ENCODE measurements at places on chromosomes 5 and 9.
A peak's percentile ranks its signal among the peaks of the same experiment; 100 is the strongest.

GRCh38 chr9:105760053-105760452 is 65.7 kb downstream of the TMEM38B start:
- DNase-seq = no peak

DNA sequence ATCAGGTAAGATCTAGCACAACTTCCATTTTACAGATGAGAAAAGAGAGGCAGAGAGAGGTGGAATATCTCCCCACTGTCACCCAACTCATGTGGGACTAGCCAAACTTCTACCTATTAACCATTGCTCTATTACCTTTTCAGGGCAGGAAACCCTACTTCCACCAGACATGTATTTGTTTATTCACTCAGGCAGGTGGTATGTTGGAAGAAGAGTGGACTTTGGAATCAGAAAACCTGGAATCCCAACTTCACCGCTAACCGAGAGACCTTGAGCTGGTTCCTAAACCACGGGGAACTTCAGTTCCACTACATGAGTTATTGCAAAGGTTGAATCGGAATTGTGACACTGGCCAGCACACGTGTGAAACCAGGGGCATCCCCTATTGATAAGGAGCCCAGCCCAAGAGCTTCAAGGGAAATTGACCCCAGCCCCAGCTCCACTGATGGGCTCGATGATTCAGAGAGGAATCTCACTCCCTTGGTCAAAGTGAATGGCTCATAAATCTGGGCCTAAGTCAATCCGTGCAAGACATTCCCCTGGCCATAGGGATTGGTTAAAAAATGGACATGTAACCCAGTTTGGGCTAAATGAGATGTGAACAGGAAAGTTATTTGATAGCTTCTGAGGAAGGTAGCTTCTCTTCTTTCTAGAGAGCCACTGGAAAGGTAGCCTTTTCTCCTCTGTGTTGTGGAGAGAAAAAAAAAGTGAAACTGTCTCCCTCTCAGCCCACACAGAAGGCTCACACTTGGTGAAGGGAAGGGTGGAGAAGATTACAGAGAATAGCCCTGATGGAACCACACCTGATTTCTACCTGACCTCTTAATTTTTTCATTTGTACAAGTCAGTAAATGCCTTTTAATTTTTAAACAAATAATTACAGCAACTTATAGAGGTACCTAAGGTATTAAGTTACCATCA is 5.5 kb upstream of the GLIS3 start:
- DNase-seq = no peak

- DNase-seq = no peak
These were observed 28.5 kb upstream of the IL6ST start for GRCh38 chr5:56023296-56023695.

GRCh38 chr5:153585622-153586277 is 95.3 kb downstream of the GRIA1 start:
- DNase-seq = no peak

DNA sequence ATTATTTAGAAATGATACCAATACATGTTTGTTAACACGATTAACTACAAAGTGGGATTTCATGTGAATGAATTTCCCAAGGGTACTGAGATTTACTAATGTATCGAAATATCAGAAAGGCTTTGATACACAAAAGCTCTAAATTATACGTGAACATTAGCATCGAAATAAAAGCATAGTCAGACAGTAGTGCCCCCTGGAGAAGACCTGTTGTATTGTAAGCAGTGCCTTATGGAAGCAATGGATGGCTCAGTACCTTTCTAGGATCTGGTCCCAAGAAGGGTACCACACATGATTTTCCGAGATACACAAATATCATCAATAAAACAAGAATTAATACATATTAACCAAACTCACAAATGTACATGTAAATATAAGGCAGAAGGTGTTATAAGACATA is 153.8 kb downstream of the CDH12 start:
- DNase-seq = no peak

GRCh38 chr9:88949425-88949824 is 41.8 kb upstream of the S1PR3 start:
- DNase-seq = no peak

DNA sequence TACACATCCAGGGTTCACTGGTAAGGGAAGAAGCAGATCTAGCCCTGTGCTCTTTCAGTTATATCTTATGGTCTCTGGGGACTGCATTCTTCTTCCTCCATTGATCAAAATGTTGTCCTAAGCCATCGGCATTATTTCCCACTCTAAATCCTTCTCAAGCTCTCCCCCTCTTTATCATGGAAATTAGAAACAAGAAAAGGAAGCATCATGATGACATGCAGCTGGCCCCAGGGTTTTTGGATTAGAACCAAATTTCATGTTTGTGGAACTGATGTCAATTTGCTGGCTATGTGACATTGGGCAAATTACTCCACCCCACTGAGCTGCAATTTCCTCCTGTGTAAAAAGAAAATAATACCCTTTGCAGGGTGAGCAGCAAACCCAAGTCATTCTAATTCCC is 39.5 kb downstream of the MFAP3 start:
- no peak for DNase-seq

GRCh38 chr9:90299968-90300367 is 342.7 kb downstream of the DIRAS2 start:
- DNase-seq = no peak

GRCh38 chr5:82993416-82993815 is 83.8 kb downstream of the TMEM167A start:
- DNase-seq = no peak

GRCh38 chr9:88586452-88586851 is 51.5 kb downstream of the NXNL2 start:
- DNase-seq = no peak

GRCh38 chr5:136143312-136143711 is 10.7 kb downstream of the SMAD5 start:
- no peak for DNase-seq

DNA sequence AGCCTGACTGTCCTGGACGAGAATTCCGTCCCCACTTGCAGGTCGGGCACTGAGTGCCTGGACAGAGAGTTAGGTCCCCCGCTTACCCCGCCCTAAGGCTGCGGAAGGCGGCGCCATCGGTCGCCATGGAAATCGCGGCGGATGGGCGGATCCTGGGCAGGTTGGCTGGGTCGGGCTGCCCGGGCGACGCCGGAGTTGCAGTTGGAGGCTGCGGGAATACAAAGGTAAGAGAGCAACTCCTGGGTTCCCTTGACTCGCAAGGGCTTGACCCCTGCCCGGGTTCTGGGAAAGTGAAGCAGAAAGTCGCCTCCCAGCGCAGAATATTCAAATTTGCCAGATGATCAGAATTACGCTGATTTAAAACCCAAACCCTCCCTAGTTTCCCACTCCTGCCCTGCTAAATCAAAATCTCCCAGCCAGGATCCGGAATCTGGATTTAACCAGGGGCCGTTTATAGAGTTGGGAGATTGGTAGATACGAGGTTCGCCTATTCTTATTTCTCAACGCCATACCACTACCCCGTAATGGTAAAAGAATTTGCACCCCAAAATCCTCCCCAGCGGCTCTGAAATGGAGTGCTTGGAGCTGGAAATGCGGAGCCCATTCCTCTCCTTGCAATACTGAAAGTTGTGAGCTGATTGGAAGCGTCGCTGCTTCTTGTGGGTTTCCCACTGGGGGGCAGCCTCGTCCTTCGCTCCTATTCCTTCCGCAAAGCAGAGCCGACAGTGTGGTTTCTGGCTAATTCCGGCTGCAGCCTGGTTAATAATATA is 156.4 kb upstream of the RASEF start:
- peak; percentile 24 for DNase-seq

GRCh38 chr5:50958852-50959457 is 292.5 kb downstream of the PARP8 start:
- no peak for DNase-seq

- DNase-seq = no peak
These were observed 9.6 kb downstream of the PFDN1 start for GRCh38 chr5:140293091-140293848.

DNA sequence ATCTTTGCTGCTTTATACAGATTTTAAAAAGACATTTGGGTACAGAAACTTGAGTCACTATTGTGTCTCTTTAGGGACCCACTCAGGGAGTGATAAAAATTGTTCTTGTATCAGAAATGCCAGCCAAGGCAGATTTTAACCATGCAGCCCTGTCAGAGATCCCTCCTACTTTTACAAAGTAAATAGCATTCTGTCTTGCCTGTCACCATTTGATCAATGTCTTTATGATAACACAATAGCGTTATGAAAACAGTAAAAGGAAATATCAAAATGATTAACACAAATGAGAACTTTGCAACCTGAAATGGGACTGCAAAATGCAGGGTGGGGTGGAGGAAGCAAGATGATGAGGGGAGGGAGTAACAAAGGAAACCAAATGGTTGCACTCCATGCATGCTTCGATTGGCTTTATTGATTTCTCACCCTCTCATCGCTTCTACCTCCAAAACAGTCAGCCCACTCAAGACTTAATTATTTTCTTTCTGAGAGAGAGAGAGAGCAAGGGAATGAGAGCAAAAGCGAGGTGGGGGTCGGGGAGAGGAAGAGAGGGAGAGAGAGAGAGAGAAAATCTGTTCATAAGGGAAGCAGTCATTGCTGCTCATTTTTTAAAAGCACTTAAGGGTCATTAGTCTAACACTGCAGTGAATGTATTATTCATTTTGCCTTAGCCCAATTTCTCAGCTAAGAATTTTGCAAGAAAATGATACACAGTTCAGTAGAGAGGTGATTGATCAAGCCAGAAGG is 576.5 kb downstream of the CSNK1G3 start:
- no peak for DNase-seq

- DNase-seq = no peak
These were observed 398.0 kb downstream of the ADGRV1 start for GRCh38 chr5:90956511-90957097.

DNA sequence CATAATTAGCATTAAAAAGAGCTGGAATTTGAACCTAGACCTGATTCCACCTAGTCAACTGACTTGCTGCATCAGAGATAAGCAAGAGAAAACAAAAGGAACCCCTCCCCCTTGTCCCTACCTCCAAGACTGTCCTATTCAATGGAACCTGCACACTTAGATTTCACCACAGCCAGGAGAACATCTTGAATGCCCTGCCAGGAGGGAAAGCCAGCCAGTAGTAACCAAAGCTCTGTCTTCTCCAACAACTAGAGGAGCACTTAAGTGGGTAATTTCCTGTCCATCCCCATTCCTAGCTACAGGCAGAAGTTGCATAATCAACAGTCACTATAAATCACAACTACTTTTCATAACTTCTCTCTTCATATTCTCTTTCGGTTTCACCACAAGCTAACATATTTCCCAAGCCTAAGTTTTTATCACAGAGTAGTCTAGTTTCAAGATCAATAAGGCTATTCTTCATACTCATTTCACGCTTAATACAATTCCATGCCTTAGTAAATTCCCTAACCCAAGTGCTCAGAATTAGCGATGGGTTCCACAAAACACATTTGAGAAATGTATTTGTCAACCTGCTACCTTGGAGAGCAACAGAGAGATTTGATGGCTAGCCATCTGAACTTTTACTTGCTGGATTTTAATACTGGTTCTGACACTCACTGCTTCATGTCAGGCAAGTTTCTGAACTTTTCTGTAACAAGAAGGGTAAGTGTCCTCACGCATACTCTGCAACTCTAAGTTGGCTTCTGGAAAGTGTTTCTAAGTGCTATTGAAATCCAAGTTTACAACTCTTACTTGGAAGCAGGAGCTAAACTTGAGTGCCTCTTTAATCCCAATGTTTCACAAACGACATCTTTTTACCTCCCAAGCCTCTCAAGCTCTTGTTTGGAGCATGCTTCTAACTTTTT is 2.0 kb downstream of the DENND1A start:
- no peak for DNase-seq

- no peak for DNase-seq
These were observed 20.6 kb upstream of the VCAN start for GRCh38 chr5:83450967-83451248.

DNA sequence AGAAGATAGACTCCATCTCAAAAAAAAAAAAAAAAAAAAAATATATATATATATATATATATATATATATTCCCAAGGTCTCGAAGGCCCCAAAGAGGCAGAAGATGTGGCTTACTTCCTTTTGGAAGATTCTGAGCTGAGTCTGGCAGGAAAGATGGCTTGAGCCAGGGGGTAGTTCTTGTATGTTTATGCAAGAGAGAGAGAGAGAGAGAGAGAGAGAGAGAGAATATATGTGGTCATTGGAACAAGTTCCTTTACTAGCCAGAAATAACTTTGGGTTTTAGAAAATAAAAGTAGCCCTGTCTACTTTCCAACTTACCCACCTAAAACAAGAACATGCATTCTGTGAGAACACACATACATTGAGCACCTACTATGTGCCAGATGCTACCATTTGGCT is 17.6 kb downstream of the NCS1 start:
- DNase-seq = no peak

DNA sequence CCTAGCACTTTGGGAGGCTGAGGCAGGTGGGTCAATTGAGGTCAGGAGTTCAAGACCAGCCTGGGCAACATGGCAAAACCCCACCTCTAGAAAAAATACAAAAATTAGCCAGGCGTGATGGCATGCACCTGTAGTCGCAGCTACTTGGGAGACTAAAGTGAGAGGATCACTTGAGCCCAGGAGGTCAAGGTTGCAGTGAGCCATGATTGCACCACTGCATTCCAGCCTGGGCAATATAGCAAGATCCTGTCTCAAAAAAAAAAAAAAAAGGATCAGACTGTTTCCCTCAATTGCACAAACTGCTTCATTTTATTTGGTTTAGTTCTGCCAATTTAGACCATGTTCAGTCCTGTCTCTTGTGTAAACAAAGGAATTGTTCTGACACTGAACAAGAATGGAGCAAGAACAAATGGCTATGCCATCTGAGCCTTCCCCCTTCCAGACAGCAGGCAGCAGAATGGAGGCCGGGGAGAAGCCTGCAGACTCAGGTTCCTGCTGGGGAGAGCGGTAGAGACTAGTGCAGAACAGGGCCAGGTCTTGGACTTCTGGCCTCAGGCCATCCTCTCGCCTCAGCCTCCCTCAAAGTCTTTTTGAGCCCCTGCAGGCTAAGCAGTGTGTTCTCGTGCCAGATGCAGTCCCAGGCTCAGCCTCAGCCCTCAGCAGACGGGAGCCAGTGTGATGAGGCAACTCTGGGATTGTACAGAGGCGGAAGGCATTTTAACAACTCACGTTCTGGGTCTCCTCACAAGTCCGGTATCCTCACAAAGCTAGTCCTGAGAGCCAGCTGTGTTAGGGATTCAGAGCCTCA is 18.2 kb downstream of the HNRNPH1 start:
- DNase-seq = no peak

DNA sequence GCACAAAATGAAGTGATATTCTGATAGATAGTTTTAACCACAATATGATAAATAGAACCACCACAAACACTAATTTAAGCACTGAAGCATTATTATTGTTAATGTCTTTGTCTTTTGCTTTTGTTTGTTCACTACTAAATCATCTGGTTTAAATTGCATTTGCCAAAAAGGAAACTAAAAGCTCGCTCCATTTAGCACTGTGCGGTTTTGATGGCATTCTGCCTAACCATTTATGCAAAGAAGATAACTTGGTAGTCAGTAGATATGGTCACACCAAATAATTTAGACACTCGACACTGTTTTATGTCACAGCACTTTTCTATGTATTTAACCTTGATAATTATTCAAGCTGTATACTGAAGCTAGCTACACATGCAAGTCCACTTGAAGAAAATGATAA is 849.8 kb upstream of the CDH6 start:
- no peak for DNase-seq

DNA sequence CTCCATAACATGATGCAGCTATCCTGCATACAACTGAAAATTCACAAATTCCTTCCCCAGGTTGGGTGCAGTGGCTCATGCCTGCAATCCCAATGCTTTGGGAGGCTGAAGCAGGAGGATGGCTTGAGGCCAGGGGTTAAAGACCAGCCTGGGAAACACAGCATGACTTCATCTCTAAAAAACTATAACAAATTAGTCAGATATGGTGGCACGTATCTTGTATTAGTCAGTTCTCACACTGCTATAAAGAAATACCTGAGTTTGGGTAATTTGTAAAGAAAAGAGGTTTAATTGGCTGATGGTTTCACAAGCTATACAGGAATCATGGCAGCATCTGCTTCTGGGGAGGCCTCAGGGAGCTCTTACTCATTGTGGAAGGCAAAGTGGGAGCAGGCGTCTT is 56.4 kb upstream of the DAPK1 start:
- DNase-seq = no peak

All from activated naive CD4-positive, alpha-beta T cell treated with anti-CD3 and anti-CD28 coated beads, Interleukin-2, amount 50 U/mL, for 72 hours (primary cell).